ENCODE measurements at places on chromosomes 12 and 14. TPM values are rescaled to one million over a fixed set of nuclear protein-coding genes. Genes with fewer than 3 reads are reported as not detected.
A peak's percentile ranks its signal among the peaks of the same experiment; 100 is the strongest.

GRCh38 chr14:96304956-96305355, 48.9 kb downstream of the BDKRB1 start:
- no peaks in the 10 kb centered on the region for H3K4me1 ChIP-seq
- H3K27ac ChIP-seq: no peak overlapping the region
- H3K36me3 ChIP-seq: peaks cover 95% of the 10 kb centered on the region
- no peak overlapping the region for H3K4me3 ChIP-seq
- H3K27me3 ChIP-seq: no peaks in the 10 kb centered on the region
- DNase-seq: no peak

GRCh38 chr14:94771158-94771905, 1.4 kb upstream of the GSC start:
- peaks cover 25% of the 10 kb centered on the region for H3K4me1 ChIP-seq
- H3K27me3 ChIP-seq: peaks cover 83% of the 10 kb centered on the region
- no peaks in the 10 kb centered on the region for H3K36me3 ChIP-seq
- no peak overlapping the region for H3K27ac ChIP-seq
- DNase-seq: no peak

Gene SLCO1C1
- 0.41 TPM for total RNA-seq

GRCh38 chr12:87266305-87266704, 762.9 kb downstream of the C12orf50 start:
- no peaks in the 10 kb centered on the region for H3K4me1 ChIP-seq
- H3K36me3 ChIP-seq: no peaks in the 10 kb centered on the region
- H3K27ac ChIP-seq: no peak overlapping the region

DNA sequence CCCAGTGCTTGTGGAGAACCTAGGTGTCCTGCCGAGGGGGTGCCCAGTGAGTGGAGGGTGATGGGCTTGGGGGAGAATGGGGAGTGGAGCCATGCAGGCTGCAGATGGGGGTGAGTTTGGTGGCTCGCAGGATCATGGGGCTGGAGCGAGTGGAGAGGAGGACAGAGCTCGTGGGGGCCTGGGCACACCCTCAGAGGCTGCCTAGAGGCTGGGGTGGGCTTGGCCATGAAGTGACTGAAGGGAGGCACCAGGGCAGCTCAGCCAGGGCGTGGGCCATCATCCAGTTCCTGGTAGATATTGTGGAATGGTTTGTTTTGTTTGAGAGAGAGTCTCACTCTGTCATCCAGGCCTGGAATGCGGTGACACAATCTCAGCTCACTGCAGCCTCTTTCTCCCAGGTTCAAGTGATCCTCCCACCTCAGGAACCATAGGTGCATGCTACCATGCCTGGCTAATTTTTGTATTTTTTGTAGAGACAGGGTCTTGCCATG, 43.4 kb upstream of the AMN start:
- no peak overlapping the region for H3K27ac ChIP-seq
- H3K36me3 ChIP-seq: peaks cover 38% of the 10 kb centered on the region
- H3K4me1 ChIP-seq: no peaks in the 10 kb centered on the region
- no peak overlapping the region for H3K4me3 ChIP-seq
- DNase-seq: no peak

Gene RNASE13
- not detected for total RNA-seq

DNA sequence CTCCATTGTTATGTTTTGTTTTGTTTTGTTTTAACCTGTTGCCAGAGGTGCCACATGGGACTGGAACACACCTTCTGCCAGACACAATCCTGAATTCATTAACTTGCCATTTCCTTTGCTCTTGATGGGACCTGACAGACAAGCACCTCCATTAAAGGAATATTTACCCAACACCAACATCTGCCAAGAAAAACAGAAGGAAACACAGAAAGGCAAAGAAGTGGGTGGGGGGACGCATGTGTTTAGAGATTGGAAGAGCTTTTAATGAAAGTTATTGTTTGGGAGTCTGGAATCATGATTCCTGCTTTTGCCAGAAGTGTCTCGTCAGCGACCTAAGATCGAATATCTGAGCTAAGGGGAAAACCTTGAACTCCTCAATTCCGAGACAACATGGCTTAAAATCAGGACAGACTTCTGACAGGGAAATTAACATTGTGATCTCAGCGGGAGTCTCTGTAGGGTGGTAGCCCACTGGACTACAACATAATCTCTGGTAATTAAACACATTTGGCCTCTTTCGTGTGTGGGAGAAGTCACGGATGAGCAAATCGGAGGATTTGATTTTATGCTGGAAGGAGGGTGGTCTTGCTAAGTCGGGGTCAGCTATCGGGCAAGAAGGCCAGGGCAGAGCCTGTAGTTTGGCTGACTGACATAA, 210.4 kb upstream of the FAR2 start:
- H3K4me1 ChIP-seq: no peaks in the 10 kb centered on the region
- no peak overlapping the region for H3K4me3 ChIP-seq
- DNase-seq: no peak
- H3K27ac ChIP-seq: peak overlapping the region; percentile 20
- no peaks in the 10 kb centered on the region for H3K27me3 ChIP-seq

Gene KMT2D
- 52.9 TPM for total RNA-seq

GRCh38 chr14:89219051-89219450, 198.0 kb downstream of the FOXN3 start:
- no peak for DNase-seq
- no peaks in the 10 kb centered on the region for H3K36me3 ChIP-seq
- H3K4me3 ChIP-seq: no peak overlapping the region
- H3K4me1 ChIP-seq: peaks cover 36% of the 10 kb centered on the region

GRCh38 chr14:105414456-105415371, 4.9 kb upstream of the MTA1 start:
- DNase-seq: peak; percentile 90
- peaks cover 47% of the 10 kb centered on the region for H3K4me1 ChIP-seq
- H3K4me3 ChIP-seq: peak overlapping the region; percentile 59
- peaks cover 24% of the 10 kb centered on the region for H3K27me3 ChIP-seq
- no peaks in the 10 kb centered on the region for H3K36me3 ChIP-seq

- no peak overlapping the region for H3K27ac ChIP-seq
- H3K27me3 ChIP-seq: no peaks in the 10 kb centered on the region
- peaks cover 9% of the 10 kb centered on the region for H3K36me3 ChIP-seq
- no peak for DNase-seq
- H3K4me3 ChIP-seq: no peak overlapping the region
These were observed 56.2 kb upstream of the MMP17 start for GRCh38 chr12:131771965-131772364.

Gene PSMC1
- 67.3 TPM for total RNA-seq

DNA sequence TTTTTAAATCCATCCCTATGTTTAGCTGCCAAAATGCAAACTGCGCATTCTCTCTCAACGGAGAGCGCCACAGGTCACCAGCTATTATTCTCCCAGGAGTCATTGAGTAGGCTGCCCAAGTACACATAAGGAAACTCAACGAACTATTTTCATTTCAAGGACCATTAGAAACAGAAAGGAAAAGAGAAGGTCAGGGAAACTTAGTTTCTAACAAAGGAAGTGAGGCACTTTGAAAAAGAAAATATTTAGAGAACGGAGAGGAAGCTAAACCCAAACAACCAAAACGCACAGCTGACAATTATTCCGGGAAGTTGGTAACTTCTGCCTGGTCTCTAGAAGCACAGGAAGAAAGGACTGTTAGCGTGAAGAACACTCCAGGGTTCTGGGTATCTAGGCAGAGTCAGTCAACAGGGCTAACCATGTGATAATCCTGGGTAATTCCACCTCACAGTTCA, 23.5 kb downstream of the GPHB5 start:
- DNase-seq: no peak
- H3K36me3 ChIP-seq: no peaks in the 10 kb centered on the region
- H3K27ac ChIP-seq: peak overlapping the region; percentile 4

DNA sequence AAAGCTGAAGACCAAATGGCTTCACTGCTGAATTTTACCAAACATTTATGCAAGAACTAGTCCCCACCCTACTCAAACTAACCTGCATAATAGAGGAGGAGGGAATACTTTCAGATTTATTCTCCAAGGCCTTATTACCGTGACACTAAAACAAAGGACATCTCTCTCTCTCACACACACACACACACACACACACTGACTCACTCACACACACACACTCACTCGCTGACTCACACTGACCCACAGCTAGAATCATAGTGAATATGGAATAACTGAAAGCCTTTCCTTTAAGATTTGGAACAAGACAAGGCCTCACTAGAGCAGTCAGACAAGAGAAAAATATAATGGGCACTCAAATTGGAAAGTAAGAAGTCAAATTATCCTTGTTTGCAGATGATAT, 1014.1 kb downstream of the TMTC2 start:
- H3K4me1 ChIP-seq: no peaks in the 10 kb centered on the region
- H3K27me3 ChIP-seq: no peaks in the 10 kb centered on the region
- H3K4me3 ChIP-seq: no peak overlapping the region
- DNase-seq: no peak
- no peaks in the 10 kb centered on the region for H3K36me3 ChIP-seq

Gene KRT80
- total RNA-seq: not detected

DNA sequence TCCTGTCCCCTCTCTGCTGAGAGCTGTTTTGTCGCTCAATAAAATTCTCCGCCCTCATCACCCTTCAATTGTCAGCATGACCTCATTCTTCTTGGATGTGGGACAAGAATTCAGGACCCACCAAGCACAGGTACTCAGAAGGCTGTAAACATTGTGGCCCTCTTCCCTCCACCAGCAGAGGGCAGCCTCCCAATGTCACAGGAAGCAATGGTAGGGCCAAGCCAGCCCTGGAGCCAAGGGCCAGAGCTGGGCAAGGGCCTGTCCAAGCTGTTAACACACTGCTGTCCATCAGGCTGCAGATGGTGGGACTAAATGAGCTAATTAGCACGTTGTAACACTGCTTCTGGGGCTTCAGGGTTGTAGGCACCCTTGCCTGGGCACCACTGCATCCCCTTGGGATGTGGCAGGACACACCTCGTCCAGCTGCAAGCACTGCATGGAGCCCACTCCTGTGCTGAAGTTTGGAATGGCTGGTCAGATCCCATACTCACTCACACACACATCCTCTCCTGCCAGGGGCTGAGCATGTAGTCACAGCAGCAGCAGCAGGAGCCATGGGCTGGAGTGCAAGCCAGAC, 62.7 kb upstream of the HECTD1 start:
- H3K36me3 ChIP-seq: no peaks in the 10 kb centered on the region
- no peaks in the 10 kb centered on the region for H3K4me1 ChIP-seq
- H3K27ac ChIP-seq: no peak overlapping the region
- H3K4me3 ChIP-seq: no peak overlapping the region

GRCh38 chr14:33996462-33996861, 45.6 kb upstream of the EGLN3 start:
- H3K27ac ChIP-seq: no peak overlapping the region
- DNase-seq: no peak
- no peaks in the 10 kb centered on the region for H3K4me1 ChIP-seq
- H3K27me3 ChIP-seq: no peaks in the 10 kb centered on the region

- no peaks in the 10 kb centered on the region for H3K36me3 ChIP-seq
- H3K27me3 ChIP-seq: no peaks in the 10 kb centered on the region
- H3K27ac ChIP-seq: no peak overlapping the region
- no peak for DNase-seq
- H3K4me3 ChIP-seq: no peak overlapping the region
- H3K4me1 ChIP-seq: no peaks in the 10 kb centered on the region
These were observed 37.5 kb downstream of the ERH start for GRCh38 chr14:69360438-69361108.

DNA sequence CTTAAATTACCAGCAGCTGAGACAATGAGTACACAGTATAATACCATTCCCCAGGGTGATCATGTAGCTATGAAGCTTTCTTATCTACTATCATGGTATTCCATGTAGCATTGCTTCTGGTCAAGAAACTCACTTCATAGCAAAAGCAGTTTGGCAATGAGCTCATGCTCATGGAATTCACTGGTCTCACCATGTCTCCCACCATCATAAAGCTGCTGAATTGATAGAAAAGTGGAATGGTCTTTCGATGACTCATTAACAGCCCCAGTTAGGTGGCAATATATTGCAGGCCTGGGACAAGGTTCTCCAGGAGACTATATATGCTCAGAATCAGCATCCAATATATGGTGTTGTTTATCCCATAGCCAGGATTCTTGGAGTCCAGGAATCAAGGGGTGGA, 553.7 kb downstream of the FOXG1 start:
- no peak for DNase-seq
- no peaks in the 10 kb centered on the region for H3K36me3 ChIP-seq
- no peaks in the 10 kb centered on the region for H3K27me3 ChIP-seq
- no peak overlapping the region for H3K27ac ChIP-seq
- H3K4me3 ChIP-seq: no peak overlapping the region
- no peaks in the 10 kb centered on the region for H3K4me1 ChIP-seq

DNA sequence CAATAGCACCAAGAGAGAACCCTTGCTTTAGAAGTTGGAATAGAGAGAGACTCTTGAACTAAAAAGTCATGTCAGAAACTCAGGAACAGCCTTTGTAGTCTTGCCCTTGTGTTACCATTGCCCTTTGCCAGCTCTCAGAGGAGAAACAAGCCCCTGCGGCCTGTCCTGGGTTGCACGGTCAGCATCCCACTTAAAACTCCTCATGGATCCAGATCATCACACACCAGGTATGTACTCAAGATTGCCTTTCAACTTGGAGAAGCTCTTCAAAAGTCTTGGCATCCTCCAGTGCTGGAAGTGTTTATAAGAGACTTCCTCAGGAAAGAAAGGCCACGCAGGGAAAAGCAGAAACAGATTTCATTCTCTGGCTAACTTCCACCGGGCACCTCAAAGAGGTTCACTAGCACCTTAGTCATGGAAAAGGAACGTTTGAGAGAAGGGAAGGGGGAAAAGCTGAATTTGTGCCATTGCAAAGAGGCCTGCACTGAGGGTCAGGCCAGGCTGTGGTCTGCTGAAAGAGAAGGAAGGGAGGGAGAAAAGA, 594.2 kb downstream of the MED13L start:
- no peak for DNase-seq
- no peak overlapping the region for H3K4me3 ChIP-seq
- no peaks in the 10 kb centered on the region for H3K36me3 ChIP-seq

Gene OR4L1
- total RNA-seq: not detected

DNA sequence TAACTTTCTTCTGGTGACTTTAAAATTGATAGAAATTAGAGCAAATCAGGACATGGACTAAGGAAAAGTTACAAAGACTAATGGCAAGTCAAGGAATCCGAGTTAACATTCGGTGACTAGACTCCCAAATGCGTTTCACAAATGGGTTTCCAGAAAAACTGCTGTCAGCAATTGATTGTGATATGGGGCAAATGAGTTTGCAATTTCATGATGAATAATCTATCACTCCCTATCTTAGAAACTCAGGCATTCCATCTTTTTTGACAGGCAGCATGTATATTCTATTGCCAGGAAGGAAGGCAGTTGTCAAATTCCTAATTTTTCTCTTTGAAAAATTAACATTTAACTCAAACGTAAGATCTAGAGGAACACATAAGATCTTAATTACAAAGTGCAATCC, 40.5 kb upstream of the PLXNC1 start:
- H3K27ac ChIP-seq: no peak overlapping the region
- no peaks in the 10 kb centered on the region for H3K36me3 ChIP-seq
- no peak for DNase-seq
- H3K27me3 ChIP-seq: no peaks in the 10 kb centered on the region
- no peaks in the 10 kb centered on the region for H3K4me1 ChIP-seq

All from sigmoid colon (tissue), 7 donors.